Activated T-cell treated with anti-CD3 and anti-CD28 coated beads, Interleukin-2, amount 50 U/mL, for 4 hours (primary cell): ENCODE measurements at places on chromosomes 6 and 20. TPM values are rescaled to one million over a fixed set of nuclear protein-coding genes. Genes with fewer than 3 reads are reported as not detected.

DNA sequence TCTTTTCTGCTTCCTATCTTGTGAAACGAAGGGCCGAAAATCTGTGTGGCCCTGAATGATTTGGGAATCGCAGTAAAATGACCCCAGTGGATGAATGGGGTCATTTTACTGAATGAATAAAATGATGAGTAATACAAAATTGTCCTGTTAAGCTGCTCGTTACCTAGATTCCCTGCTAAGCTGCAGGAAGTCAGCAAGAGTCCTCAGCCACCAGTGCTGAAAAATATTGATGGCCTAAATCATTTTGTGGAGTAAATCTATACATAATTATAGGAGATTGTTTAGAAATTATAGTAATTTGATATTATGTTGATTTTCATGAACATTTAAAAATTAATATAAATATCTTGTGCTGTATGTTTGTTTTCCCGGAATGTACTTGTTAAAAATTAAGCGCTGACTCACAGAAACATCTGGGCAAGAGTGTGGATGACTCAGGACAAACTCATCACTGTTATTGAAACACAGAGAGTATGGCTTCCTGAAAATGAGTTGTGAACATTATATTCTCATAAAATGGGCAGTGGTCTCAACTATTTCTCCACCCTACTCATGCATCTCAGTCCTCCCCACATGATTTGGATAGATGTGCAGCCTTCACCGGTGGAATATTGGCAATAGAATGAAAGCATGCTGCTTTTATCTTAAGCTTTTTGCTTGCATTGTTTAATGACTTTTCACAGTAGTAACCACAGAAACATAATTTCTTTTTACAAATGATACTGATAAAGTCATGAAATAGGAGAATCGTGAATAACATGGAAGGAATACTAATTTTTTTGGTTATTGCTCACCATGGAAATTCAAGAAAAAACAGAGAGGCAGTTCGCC is 36.2 kb upstream of the RGS17 start:
- no peak for DNase-seq

- DNase-seq = no peak
These were observed 80.3 kb downstream of the HTR1B start for GRCh38 chr6:77383026-77383425.

DNA sequence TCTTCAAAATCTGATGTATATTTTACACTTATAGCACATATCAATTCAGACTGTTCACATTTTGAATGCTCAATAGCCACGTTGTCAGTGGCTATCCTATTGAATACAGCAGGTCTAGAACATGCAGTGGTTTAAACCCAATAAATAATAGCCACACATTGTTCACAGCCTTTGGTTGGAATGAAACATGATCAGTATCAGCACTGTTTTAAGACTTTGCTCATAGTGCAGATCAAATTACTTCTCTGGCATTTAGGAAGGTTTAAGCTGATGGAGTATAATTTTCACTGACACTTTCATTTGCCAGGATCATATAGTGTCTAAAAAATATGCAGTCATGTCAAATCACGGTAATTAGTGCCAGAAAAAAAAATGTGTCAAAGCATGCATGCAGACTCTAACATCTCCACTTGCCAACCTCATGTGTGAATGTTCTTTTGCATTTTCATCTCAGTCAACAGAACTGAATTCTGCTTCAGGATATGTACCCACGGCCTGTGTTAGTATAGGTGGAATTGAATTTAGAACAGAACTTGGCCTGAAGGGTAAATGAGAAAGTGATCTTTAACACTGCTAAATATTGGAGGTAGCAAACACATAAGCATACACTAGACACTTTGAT is 184.1 kb downstream of the SLC24A3 start:
- DNase-seq = no peak

DNA sequence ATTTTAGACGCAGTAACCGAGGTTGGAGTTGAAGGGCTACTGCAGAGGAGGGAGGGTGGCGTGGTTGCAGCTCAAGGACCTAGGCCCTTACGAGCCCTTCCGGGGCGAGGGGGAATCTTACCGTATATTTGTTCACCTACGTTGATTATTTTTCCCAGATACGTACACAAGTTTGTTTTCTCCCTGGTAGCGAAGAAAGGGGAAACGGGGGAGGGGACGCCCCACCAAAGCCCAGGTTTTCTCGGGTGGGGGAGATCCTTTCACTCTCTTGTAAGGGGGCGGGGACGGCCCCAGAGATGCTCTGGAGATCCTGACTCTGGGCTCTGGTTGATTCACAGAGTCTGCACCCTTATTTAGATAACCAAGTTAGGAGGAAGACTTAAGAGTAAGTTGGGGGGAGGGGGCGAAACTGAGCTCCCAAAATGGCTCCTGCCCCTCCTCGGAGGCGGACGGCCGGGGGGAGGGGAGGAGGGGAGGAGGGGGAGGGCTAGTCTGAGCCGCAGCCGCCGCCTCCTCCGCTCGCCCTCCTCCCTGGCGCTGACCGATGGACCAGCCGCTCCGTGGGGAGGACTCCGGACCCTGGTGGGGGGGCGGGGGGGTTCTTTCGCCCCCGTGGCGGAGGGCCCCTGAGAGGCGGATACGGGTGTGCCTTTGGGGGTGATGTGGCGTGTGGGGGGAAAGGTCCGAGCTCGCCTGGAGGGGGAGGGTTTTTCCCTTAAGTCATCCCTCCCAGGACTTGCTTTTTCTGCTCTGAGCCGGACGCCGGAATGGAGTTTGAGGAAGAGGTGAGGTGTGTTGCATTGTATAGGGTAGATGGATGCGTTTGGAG is 2.2 kb downstream of the BRD2 start:
- DNase-seq = peak; percentile 75

GRCh38 chr6:145722190-145722589 is 13.1 kb downstream of the EPM2A start:
- DNase-seq = no peak

DNA sequence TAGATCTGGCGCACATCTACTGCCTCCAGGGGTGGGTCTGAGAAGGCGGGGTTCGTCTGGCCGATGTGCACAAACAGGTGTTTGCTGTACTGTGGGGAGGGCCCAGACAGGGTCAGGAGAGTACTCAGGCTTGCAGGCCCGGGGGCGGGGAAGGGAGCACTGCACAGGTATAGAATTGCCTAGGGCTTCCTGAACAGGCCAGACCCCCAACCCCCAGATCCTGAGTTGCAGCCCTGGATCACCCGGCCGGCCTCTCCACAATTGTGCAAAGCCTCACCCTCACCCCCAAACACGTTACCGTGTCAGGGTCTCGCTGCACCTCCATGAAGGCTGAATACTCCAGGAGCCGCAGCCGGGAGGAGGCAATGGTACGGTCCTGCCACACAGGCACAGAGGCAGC is 7.8 kb downstream of the RPL10A start:
- no peak for DNase-seq

DNA sequence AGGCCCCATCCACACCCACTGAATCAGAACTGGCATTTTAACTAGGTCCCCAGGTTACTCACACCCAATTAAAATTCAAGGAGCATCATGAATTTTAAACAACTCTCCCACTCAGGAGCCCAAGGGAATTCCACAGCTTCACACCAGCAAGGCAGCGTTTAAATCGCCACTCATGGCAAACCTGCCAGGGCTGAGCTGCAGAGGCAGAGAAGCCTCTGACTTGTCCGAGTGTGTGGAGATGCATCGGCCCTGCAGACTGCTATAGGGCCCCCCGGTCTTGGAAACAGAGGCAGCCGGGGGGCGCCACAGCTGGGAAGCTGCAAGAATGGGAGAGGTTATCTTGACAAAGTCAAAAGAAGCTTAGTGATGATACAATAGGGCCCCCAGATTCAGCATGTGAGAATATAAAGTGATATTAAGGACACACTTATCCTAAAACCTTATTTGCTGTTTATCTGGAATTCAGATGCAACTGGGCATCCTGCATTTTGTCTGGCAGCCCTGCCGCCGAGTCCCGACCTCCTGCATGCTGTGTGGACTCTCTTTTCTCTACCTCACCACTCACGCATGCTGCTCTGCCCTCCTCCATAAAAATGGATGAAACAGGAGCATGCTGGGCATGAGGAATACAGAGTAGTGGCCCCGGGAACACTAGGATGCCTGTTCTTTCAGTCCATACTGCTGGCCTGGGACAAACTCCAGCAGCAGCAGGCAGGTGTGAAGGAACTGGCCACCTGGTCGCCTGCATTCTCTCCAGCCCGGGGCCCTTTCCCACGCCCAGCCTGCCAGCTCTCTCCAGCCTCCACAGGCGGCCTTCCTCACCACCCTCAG is 126.1 kb downstream of the PXDC1 start:
- no peak for DNase-seq

- DNase-seq = no peak
These were observed 19.7 kb upstream of the SYNJ2 start for GRCh38 chr6:157961832-157962575.

- no peak for DNase-seq
These were observed 809.9 kb downstream of the KIF16B start for GRCh38 chr20:15763366-15763765.

DNA sequence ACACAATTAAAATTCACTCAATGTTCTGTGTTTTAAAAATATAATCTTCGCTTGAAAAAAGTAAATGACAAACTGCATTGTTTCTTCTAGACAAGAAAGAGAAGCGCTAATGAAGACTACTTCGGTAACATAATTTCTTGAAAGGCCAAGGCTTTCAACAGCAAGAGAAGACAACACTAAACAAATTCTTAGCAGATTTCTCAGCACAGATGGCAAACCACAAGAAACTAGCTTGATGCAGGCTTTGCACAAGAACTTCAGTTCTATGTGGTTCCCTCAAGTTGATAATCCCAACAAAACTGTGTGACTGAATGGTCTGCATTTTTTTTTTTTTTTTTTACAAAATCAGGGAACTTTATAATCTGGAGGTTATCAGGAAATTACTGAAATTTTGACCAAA is 447.4 kb upstream of the NRSN1 start:
- no peak for DNase-seq

CST7 gene
- 21.3 TPM for total RNA-seq

SLC44A4 gene
- total RNA-seq = 0.20 TPM

CCN6 gene
- total RNA-seq = 0.90 TPM

TRIM15 gene
- total RNA-seq = not detected

IL17A gene
- 4.8 TPM for total RNA-seq

TRPC4AP gene
- 49.7 TPM for total RNA-seq

LY86 gene
- total RNA-seq = 0.25 TPM
